ENCODE measurements at places on chromosomes 5 and 9. TPM values are rescaled to one million over a fixed set of nuclear protein-coding genes. Genes with fewer than 3 reads are reported as not detected.

GRCh38 chr5:27463446-27464149 lies 425.2 kb upstream of the CDH9 start:
- DNase-seq, result no peak
- H3K27ac ChIP-seq, result no peak overlapping the region
- H3K4me3 ChIP-seq, result no peak overlapping the region
- no peaks in the 10 kb centered on the region for H3K36me3 ChIP-seq

GRCh38 chr5:67669916-67670315 lies 473.3 kb upstream of the CD180 start:
- peaks cover 7% of the 10 kb centered on the region for H3K27me3 ChIP-seq
- no peak for DNase-seq
- peaks cover 15% of the 10 kb centered on the region for H3K36me3 ChIP-seq
- H3K27ac ChIP-seq, result no peak overlapping the region

Gene EQTN
- polyA plus RNA-seq, result not detected

Gene LHX3
- not detected for polyA plus RNA-seq

Gene PCDHGA8
- polyA plus RNA-seq, result not detected
